ENCODE measurements at places on chromosomes 16 and 17. TPM values are rescaled to one million over a fixed set of nuclear protein-coding genes. Genes with fewer than 3 reads are reported as not detected.

Gene TIMP2
- 93.3 TPM for total RNA-seq

Gene GGT6
- 10.5 TPM for total RNA-seq

Gene TNS4
- total RNA-seq, result 10.4 TPM

Gene HIC1
- total RNA-seq, result 56.1 TPM

Gene EME1
- total RNA-seq, result 4.3 TPM

Gene SLFN14
- total RNA-seq, result 0.31 TPM

Gene GCGR
- not detected for total RNA-seq

Gene CHD9NB
- 1.4 TPM for total RNA-seq

Gene SMYD4
- 16.1 TPM for total RNA-seq

Gene RMI2
- 12.5 TPM for total RNA-seq

Gene DNASE1L2
- total RNA-seq, result 1.3 TPM

Gene TPSD1
- 0.51 TPM for total RNA-seq

Gene SLC4A1
- 27.7 TPM for total RNA-seq

Data from tongue (tissue), 3 donors.